Stimulated activated CD4-positive, alpha-beta T cell treated with anti-CD3 and anti-CD28 coated beads, TNF-alpha, amount 100 ng/mL, for 48 hours (primary cell): ENCODE measurements at places on chromosomes 7 and 10.

DNA sequence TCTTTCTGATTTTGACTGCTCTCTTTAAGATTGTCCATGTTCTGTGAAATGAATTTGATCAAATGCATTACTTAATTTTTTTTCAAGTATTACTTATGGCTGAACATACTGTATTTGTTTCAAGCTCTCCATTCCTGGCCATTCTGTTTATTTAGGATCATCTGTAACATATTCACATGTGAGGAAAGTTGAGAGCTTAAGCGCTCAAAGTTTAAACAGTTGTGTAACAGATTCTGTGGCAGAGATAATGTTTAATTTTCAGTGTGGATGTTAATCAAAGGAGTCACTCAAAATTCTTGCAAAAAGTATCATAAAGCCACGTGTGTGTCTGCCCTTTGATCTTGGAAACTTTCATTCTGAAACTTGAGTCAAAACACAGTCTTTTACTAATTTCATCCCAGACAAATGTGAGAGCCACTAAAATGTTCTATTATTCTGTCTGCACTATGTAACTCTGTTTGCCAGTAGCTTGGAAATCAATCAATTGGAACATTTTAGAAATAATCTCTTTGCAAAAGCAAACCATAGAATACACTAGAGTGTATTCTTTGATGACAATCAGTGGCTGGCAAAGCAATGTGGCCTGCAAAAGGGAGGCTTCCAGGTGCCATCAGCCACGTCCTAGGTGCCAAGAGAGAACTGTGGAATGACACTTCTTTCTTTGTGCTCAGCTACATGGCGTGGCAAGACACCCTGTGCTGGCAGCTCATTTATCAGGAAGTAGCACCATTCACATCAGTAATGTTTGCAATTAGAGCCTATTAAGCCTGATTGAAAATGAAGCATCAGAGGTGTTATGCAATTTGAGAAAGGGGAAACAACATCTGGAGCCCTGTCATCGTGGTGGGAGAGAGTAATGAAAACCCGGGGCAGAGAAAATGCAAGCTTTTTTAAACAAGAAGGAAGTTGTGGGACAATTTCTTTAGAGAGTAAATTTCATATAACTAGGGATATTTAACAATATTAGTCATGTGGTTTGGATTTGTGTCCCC lies 40.9 kb downstream of the ARL5B start:
- no peak for DNase-seq

- DNase-seq, result no peak
These were observed 96.5 kb upstream of the MACROH2A2 start for GRCh38 chr10:69955897-69956740.

DNA sequence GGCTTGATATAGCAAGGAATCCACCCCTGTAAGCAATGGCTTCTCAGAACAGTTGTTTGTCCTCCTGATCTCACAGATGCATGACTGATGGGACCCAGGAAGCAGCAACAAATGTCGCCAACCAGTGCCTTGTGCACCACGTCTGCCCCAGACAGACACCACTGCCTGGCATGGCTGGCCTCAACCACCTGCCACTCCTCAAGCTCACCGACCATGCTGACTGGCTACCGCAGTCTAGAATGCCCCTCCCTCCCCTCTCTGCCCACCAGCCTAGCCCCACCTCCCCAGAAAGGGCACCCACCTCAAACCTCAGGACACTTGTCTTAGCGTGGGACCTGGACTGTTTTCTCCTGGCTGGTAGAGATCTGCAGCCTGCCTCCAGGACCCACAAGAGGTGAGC lies 24.0 kb downstream of the LRRC20 start:
- DNase-seq, result no peak

DNA sequence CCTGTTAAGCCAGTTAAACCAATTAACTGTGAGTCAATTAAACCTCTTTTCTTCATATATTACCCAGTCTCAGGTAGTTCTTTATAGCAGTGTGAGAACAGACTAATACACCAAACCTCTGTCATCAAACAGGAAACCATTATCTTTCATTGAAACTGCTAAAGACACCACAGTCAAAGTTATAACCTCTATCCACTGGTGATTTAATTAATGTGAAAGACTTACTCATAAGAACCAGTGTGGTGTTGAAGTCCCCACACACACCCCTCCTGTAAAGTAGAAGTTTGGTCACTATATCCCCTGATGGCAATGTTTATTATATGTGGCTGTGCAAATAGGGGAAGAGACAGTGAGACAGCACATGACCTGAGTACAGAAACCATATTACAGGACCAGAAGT lies 228.1 kb downstream of the NEBL start:
- no peak for DNase-seq

DNA sequence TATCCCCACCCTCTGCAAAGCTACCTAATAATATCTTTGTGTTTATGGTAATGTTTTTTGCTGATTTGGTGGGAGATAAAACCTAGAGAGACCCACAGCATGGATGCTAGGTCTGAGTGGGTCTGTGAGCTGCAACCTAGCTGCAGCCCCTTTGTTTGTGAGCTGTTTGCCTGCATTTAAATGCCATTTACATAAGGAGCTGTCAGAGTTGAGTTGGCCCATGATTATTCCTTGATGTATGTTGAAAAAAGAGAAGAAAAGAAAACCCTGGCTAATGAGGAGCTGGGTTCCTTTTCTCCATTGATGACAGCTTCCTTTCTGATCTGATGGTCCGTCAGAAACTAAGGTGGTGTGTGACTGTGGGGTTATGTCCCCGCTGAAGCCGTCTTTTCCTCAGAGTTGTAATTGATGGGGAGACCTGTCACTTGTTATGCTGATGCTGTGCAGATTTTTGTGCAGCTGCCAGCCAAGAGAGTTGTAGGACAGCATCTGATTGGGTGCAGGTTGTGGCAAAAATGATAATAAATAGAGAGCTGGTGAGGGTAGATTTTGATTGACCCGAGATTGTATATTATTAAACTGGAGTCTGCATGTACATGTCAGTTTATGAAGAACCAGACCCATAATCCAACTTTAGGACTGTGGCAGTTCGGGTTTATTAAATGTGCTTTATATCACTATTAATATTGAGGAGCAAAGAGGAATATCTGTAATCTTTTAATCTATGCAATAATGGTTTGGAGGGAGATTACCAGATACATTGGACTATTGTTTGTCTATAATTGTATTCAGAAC lies 219.8 kb downstream of the AUTS2 start:
- DNase-seq, result no peak

- no peak for DNase-seq
These were observed 37.1 kb downstream of the COBL start for GRCh38 chr7:51279391-51280023.

DNA sequence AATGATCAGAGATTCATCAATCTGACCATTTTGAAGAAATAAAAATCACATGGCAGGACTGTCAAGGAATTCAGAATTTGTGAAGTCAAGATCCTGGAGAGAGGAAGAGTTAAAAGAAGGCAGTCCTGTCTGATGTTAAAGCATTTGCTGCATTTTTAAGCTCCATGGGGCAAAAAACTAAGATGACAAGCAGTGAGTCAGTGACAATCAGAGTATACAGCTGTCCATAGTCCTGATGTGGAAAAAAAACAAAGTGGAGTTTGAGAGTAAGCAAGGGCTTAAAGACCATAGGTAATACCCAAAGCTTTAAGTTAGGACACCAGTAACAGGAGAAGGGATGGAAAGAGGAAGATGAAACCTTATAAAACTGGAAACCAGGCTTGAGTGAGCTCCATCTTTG lies 412.7 kb upstream of the ANKRD30A start:
- no peak for DNase-seq

DNA sequence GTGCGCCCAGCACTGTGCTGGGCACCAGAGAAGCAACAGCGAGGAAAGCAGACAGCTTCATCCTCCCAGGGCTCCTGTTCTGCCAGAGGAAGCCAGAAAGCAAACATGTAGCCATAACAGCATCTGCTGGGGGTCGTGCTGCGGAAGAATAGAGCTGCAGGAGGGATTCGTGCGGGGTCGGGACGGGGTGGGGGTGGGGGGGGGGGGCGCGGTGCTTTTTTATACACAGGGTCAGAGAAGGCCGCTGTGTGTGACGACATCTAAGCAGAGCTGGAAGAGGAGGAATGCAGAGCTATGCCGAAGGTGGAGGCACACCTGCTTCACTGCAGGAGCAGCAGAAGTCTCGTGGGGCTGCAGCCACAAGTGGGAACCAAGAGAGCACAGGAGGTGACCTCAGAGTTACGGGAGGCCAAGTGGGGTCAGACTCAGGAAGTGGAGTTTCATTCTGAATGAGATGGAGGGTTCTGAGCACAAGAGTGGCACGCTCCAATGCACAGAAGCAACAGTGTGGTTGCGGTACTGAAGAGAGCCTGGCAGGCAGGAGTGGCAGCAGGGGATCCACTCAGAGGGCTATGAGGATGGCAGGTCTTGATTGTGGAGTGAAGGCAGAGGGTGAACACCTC lies 11.1 kb downstream of the PKD1L1 start:
- DNase-seq, result peak; percentile 5

- no peak for DNase-seq
These were observed 36.6 kb upstream of the AGR3 start for GRCh38 chr7:16918288-16918895.
